ENCODE measurements at places on chromosomes 2 and 18. TPM values are rescaled to one million over a fixed set of nuclear protein-coding genes. Genes with fewer than 3 reads are reported as not detected.

CYRIA gene
- 2.5 TPM for polyA plus RNA-seq

SOX11 gene
- polyA plus RNA-seq, result 0.03 TPM

DIS3L2 gene
- polyA plus RNA-seq, result 22.1 TPM

CRYBA2 gene
- polyA plus RNA-seq, result 37.0 TPM

TCF7L1 gene
- polyA plus RNA-seq, result 18.5 TPM

MAP2 gene
- polyA plus RNA-seq, result 0.54 TPM

ZAP70 gene
- 3.9 TPM for polyA plus RNA-seq

IL36B gene
- polyA plus RNA-seq, result not detected

SNTG2 gene
- not detected for polyA plus RNA-seq

TMEM17 gene
- polyA plus RNA-seq, result not detected

DNA sequence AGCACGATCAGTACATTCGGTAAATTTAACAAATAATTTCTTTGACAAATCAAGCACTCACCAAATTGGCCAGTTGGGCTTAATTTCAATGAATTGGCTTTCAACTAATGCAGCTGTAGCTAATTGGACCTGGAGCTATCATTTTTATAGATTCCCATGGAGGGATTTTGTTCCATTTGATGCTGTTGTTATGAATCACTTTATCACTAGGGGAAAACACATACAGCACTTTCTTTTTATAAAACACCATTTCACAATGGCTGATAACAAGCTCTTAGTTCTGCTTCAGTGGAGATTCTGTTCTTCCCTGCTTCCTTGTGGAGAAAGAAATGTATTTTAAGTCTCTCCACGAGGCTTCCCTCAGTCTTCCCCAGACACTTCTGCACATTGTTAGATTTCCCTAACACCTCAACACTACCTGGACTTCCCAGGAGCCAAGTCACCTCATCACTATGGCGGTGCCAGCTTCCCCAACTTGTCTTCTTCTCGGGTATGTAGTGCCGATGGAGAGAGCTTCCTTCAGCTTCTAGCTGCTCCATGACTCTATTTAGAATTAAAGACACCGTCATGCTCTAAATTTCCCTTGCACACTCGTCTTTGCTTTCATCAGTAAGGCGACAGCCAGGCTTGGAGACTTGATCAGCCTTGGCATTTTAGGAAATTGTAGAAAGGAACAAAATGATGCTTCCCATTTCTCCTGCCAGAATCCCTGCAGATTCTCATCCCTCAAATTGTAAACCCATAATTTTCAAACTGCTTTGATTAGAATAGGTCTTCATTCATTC is 72.0 kb downstream of the INPP5D start:
- no peak for DNase-seq
- no peaks in the 10 kb centered on the region for H3K4me1 ChIP-seq
- peaks cover 4% of the 10 kb centered on the region for H3K27me3 ChIP-seq

GRCh38 chr2:67667054-67667908 is 270.1 kb downstream of the ETAA1 start:
- no peak for DNase-seq
- H3K36me3 ChIP-seq, result no peaks in the 10 kb centered on the region
- no peaks in the 10 kb centered on the region for H3K27me3 ChIP-seq

DNA sequence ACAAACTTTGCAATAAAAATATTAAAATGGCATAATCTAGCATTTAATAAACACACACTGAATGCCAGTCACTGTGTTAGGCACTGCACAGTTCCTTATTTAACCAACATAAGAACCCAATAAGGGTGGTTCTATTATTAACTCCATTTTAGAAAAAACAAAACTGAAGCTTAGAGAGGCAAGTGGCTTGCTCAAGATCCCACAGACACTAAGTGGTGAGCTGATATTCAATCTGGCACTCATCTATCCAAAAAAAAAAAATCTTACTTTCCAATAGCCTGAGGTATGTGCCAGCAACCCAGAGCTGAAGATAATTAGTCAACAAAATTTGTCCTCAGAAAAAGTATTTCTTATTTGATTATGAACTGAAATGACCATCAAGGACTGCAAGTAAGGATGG is 799 bp downstream of the CYTIP start:
- no peak overlapping the region for H3K4me3 ChIP-seq
- no peaks in the 10 kb centered on the region for H3K36me3 ChIP-seq
- DNase-seq, result no peak
- H3K4me1 ChIP-seq, result peaks cover 2% of the 10 kb centered on the region
- H3K27ac ChIP-seq, result no peak overlapping the region

- no peaks in the 10 kb centered on the region for H3K4me1 ChIP-seq
- H3K4me3 ChIP-seq, result no peak overlapping the region
- H3K36me3 ChIP-seq, result no peaks in the 10 kb centered on the region
- H3K27ac ChIP-seq, result no peak overlapping the region
Measured at GRCh38 chr2:20557635-20558034, 93.3 kb downstream of the HS1BP3 start.

DNA sequence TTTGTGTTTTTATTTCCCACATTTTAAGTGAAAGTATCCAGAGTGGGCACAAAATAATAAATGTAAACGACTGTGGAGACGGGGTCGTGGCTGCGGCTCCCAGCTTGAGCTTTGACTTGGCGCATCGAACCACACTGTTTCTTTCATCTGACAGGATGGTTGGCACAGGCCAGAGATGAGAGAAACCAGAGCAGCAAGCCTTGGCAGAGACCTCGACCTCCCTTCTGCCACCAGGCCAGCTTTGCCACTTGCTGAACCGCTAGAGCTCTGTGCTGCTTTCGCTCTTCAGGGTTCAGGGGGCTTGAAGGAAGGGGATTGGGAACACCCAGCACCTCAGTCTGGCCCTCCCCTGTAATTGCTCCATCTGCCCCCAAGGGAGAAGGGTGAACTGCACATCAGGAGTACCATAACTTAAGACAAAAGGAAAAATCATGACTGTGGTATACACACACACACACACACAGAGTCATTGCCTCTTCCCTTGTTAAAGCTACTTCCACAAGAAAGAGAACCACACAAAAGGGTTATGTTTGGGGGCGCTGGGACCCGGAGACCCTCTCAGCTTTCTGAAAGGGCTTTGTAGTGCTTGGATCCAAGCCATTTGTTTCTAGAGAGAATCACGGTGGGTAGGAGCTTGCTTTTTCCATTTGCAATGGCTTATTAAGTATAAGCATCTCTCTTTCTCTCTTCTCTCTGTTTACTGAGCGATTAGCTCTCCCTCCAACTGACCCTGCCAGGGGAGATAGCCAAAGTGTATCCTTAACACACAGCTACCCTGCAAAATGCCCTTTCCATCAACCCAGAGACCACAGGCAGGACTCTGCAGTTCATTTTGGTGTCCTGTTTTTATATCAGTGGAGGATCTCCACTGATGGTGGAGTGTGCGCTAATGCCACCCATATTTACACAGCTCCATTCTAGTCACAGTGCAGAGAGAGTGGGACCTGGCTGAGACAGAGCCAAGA is 23.0 kb downstream of the POU3F3 start:
- H3K36me3 ChIP-seq, result no peaks in the 10 kb centered on the region
- peaks cover 2% of the 10 kb centered on the region for H3K4me1 ChIP-seq
- no peaks in the 10 kb centered on the region for H3K27me3 ChIP-seq
- H3K4me3 ChIP-seq, result no peak overlapping the region
- no peak overlapping the region for H3K27ac ChIP-seq
